Erythroblast (primary cell): ENCODE measurements at places on chromosomes 2 and 18.

GRCh38 chr2:106972782-106973181 lies 86.8 kb upstream of the ST6GAL2 start:
- DNase-seq, result no peak

GRCh38 chr2:227370791-227371312 lies 8.3 kb downstream of the TM4SF20 start:
- DNase-seq, result no peak

DNA sequence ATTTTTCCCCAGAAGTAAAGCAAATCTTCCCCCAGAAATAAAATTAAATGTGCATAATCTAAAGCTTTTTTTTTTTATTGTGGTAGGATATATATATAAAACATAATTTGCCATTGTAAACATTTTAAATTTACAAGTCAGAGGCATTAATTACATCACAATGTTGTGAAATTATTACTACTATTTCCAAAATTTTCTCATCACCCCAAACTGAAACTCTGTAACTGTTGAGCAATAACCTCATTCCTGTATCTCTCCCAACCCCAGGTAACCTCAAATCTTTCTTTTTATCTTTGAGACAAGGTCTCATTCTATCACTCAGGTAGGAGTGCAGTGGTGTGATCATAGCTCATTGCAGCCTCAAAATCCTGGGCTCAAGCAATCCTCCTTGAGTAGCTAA lies 11.2 kb downstream of the MRPL19 start:
- DNase-seq, result no peak

DNA sequence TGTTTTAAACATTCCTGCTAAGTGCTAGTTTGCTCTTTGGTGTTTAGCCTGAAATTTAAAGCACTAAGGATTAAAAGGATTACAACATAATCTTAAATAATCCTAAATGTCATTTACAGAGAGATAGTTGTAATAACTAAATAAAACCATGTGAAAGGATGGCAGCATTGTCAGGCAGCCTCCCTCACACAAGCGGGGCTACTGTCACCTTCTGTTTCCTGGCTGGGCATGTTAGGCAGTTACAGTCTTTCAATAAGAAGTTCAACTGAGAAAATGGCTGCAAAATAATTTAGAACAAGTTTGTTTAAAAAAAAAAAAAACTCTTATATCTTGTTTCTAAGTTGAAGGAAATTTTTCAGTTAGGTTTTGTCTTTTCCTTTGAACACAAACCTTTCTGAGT lies 124.9 kb downstream of the ARHGAP15 start:
- DNase-seq, result no peak

DNA sequence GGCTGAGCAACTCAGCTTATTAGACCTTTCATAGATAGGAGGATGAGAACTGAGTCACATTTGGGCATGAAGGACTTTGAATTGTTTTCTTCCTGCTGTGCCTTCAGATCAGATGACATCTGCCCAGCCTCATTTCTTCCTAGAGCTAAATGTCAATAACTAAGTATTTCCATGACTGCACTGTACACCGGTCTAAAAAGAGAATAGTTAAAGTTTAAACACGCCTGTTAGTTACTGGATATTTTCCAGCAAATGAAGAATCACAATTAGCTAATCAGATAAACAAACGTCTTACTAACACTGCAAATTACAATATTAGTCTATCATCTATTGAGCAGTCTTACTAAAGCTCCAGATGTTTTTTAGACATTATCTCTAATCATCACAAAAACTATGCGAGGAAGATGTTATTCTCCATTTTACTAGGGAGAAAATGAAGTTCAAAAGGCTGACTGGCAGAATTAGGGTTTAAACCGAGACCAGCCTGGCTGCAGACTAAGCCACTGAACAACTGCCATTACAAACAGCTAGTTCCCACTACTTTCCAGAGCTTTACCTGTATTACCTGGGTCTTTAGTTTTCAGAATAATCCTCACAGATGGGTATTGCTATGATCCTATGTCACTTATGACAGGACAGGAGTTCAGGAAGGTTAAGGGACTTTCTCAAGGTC lies 69.4 kb upstream of the ZNF397 start:
- DNase-seq, result no peak

GRCh38 chr18:46034230-46034629 lies 37.8 kb downstream of the PSTPIP2 start:
- DNase-seq, result no peak

GRCh38 chr18:75518007-75518406 lies 90.5 kb upstream of the SMIM21 start:
- no peak for DNase-seq

GRCh38 chr2:69946351-69947324 lies 14.8 kb downstream of the ASPRV1 start:
- DNase-seq, result peak; percentile 47

- no peak for DNase-seq
Observed at GRCh38 chr18:51425889-51426288, 228.4 kb upstream of the MEX3C start.

GRCh38 chr2:97761192-97761591 lies 47.8 kb downstream of the ZAP70 start:
- no peak for DNase-seq

DNA sequence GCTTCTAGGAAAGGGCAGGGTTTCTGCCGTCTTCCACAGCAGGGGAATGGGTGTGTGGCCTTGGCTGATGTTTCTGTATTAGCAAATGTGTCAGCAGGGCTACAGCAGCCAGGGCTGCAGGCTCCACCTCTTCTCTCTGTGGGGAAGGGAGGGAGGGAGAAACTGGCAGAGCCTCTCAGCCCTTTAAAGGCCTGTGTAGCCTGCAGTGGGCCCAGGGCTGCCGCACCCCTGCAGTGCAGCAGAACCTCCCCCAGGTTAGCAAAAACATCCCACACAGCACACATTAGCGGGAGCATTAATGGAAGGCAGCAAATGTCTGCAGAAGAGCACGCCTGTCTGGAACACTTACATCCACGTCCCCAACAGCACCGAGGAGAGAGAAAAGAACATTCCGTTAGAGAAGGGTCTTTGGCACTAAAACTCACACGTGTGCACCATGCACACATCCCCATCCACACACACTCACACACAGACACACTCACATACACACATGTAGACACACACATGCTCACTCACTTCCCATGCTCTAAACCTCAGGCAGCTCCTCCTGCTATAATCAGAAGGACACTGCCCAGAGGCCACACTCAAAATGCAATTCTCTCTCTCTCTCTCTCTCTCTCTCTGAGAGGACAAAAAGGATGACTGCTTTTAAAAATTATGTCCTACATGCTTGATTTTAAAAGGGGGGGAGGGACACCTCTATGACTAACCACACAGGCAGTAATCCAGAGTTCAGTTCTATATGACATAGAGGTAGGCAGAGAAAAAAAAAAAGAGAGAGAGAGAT lies 24.1 kb downstream of the MRPL35 start:
- no peak for DNase-seq

DNA sequence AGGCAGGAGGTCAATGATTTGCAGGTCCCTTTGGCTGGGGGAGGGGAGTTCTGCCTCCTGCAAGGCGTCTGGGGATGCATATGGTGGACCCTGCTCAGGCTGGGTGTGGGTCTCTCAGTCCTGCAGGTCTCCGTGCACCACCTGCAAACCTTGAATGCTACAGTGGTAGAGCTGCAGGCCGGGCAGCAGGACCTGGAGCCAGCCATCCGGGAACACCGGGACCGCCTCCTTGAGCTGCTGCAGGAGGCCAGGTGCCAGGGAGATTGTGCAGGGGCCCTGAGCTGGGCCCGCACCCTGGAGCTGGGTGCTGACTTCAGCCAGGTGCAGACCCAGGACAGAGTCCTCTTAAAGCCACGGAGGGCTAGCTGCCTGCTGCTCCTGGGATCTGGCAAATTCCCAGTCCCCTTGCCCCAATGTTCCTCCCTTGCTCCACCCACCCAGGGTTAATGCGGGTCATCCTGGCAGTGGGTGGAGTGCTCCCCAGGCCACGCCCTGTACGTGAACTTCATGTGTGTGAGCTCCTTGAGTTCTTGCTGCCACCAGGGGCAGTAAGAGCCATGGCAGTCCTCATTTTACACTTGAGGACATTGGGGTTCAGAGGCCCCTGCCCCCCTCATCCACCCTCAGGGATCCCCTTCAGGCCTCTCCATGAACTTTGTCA lies 3.1 kb downstream of the PROM2 start:
- peak; percentile 47 for DNase-seq

GRCh38 chr2:218839888-218840287 lies 8.3 kb upstream of the PRKAG3 start:
- DNase-seq, result no peak

DNA sequence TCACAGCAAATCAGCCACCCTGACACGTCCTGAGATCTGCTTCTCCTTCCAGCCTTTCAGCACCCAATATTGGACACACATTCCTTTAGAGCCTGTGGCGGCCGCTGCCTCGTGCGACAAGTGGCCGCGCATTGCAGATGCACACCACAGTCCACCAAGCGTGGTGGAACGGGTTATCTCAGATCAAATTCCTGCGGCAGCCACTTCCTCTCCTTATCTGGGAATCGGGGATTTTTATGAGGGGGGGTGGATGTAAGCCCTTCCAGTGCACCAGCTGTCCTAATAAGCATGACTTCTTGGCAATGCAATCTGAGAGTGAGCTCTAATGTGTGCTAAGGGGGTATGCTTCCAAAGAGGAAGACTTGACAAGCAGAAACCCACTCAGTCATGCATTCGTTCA lies 18.3 kb upstream of the BMP10 start:
- DNase-seq, result no peak

- DNase-seq, result no peak
Observed at GRCh38 chr2:240455647-240456446, 20.4 kb downstream of the GPC1 start.
